ENCODE measurements at places on chromosomes 1 and 21. TPM values are rescaled to one million over a fixed set of nuclear protein-coding genes. Genes with fewer than 3 reads are reported as not detected.

The IL20 gene
- total RNA-seq = not detected

The SLC25A33 gene
- total RNA-seq = 7.7 TPM

The IFI44 gene
- 4.4 TPM for total RNA-seq

The TP73 gene
- not detected for total RNA-seq

The ESRRG gene
- 34.4 TPM for total RNA-seq

The FAM177B gene
- not detected for total RNA-seq

GRCh38 chr1:41318135-41318534, 43.1 kb upstream of the FOXO6 start:
- no peak for DNase-seq

- DNase-seq = no peak
These were observed 110.3 kb upstream of the WNT4 start for GRCh38 chr1:22253012-22253790.

- no peak for DNase-seq
These were observed 4.5 kb upstream of the LCE1F start for GRCh38 chr1:152770411-152770810.

DNA sequence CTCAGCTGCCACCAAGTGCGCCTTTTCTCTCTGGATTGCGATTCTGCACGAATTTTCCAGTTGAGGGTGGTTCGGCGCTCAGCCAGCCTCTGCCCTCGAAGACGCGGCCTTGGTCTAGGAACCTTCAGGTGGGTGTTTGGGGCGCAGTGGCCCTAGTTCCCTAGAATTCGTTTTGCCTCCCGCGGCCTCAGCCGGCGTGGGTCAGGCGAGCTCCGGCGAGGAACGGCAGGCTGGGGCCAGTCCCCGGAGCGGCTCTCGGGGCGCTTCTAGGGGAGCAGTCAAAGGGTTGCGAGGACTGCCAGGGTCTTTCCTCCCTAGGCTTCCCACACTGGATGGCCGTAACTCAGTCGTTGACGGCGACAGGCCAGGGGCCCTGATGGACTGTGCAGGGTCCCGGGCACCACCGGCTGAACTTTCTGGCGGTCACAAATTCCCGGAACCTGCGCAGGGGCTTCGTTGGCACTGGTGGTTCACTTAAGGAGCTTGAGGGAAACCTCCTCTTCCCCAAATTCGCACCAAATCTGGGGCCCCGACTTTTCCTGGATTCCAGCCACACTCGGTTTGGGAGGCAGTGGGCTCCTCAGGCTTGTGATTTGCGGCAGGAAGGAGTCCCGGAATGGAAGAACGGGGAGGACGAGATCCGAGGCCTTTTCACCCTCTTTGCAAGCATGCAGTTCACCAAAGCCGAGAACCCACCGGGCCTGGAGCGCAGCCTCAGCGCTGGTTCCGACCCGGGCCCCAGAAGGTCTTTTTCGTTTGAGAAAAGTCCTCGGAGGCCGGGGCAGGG, 1.2 kb downstream of the DMBX1 start:
- no peak for DNase-seq

GRCh38 chr21:17784604-17785402, 34.4 kb downstream of the C21orf91 start:
- no peak for DNase-seq

- DNase-seq = no peak
These were observed 1.2 kb upstream of the LRRC53 start for GRCh38 chr1:74513411-74514300.

GRCh38 chr21:29017639-29018237, 1.4 kb downstream of the RWDD2B start:
- no peak for DNase-seq
